Activated effector memory CD4-positive, alpha-beta T cell treated with Interleukin-2 at 50 U/mL for 16 hours (primary cell): ENCODE measurements at places on chromosomes 2 and 18.

- DNase-seq, result no peak
Measured at GRCh38 chr18:10417664-10418063, 36.8 kb upstream of the APCDD1 start.

DNA sequence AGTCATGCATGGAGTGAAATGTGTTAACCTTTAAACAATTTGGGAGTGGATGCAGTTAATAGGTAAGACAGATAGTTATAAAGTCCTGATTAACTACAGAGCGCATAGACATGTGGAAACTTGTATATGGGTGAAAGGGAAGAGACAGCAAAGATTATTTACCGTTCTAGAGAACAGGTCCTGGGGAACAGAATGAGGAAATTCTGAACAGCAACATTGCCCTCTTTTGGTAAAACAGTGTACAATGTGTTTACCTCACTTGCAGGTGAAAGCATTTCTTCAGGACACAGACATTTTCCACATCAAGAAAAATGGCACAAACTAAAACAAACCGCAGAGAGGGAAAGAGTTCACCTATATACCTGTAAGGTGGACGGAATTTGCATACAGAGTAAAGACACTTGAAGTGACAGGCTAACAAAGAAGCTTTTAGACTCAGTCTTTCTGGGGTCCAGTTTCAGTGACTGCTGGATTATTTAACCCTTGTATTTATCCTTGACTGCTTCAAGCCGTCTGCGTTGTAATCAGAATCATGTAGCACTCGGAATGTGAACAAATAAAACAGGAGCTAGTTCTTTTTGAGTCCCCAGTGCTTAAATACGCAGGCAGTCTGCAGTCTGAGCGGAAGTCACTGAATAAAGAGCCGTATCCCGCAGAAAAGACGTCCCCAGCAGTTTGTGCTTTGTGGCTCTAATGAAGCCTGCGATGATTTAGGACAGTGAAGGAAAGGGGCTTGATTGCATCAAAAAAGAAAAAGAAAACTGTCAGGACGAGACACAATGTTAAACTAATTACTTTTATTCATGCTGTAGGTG lies 364.8 kb upstream of the GALNT5 start:
- DNase-seq, result no peak

DNA sequence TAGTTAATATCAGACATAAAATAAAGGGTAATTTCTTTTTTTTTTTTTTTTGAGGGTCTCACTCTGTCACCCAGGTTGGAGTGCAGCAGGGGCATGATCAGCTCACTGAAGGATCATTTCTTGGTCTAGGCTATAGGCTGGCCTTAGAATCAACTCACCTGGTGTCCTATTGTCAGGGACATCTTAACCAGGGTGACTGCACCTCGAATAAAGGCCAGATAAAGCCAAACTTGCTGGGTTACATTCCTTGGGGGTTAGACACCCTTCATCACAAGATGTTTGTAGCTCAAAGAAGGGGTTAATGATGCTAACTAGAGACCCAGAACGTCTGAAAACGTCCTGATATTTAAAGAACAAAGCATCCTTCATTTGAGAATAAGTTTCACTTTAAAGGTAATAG lies 17.9 kb downstream of the SPATA3 start:
- DNase-seq, result no peak

DNA sequence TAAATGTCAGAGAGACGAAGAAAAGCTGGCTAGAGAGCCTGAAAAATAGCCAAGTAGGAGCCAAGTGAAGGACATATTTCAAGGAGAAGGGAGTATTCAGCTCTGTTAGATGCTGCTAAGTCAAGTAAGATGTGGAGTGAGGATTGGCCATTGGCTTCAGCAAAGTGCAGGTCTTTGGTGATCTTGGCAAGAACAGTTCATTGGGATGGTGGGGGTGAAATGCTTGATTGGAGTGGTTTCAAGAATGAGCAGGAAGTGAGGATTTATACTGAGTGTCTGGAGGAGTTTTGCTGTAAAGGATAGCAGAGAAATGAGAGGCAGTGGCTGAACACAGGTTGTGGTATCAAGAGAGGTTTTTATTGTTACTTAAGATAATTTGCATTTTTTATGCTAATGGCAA lies 139.7 kb downstream of the PRPF40A start:
- no peak for DNase-seq

GRCh38 chr2:135960656-135961551 lies 24.5 kb downstream of the DARS1 start:
- no peak for DNase-seq

GRCh38 chr2:37631698-37632097 lies 39.7 kb downstream of the CDC42EP3 start:
- DNase-seq, result no peak

DNA sequence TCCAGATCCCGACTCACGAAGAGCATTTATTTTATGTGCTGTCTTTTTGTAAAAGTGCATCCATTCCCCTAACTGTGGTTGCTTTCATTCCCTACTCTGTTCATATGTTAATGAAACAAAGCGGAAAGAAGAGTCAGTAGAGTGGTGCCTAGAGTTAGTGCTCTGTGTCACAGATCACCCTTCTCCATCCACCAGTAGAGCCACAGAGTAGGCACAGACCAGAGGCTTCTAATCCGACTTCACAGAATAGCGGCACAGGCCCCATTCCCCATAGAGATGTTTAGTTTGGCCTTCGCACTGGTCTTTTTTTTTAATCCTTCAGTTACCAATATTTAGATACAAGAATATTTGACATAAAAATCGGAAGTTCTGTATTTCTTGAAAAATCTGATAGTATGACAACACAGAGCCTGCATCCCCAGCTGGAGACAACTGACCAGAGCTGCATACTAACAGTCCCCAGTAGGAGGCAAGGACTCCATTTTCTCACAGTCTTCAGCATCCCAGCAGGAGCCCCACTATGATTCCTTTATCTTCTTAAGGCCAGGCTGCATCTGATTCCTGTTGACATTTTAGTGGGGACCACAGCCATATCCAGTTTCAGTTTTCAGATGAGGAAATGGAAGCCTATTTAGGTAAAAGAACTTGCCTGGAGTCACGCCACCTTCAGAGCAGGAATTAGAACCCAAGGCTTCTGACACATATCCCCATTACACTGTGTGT lies 7.0 kb downstream of the G6PC2 start:
- DNase-seq, result no peak

GRCh38 chr2:84875213-84875560 lies 5.7 kb downstream of the TRABD2A start:
- no peak for DNase-seq

DNA sequence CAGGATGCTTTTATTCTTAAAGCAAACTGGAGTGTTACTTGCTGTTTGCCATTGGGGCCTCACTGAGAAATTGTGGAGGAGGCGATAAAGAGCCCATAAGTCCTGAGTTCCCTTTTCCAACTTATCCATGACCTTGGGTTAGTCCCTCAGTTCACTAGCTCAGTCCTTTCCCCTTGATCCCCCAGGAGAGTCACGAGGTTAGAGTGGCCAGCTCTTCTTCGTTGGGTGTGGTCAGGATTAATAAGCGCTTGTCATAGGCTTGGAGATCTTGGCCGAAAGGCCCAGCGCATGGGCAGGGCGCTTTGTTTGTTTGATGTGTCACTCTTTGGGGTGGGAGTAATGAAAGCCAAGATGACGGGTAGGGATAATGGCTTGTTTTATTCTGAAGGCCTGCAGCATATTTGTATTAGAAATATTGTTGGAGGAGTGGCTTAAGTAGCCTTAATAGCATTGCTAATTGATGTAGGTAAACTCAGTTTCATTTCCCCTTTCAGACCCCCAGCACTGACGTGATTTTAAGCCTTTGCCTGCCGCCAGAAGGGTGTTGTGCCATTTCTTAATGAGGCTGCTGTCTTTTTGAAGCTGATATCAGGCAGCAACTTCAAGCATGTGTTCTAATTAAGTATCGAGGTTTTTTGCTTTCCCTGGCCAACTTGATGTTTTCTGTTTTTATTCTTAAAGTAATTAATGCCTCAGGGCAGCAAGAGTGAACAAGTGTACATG lies 15.7 kb downstream of the GRHL1 start:
- no peak for DNase-seq

DNA sequence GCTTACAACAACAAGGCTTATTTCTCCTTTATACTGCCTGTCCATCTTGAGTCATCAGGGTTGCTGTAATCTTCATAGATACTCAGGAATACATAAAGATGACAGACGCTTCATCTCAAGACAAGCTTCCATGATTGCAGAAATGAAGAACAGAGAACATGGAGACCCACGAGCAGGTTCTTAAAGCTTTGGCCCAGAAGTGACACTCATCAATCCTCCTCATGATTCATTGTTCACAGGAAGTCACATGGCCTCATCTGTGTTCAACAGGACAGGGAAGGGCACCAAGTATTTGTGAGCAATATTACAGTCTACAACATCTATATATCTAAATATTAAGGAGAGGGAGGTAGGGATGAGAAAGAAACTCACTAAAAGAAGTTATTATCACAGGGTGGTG lies 36.5 kb upstream of the PGAP1 start:
- DNase-seq, result no peak

- no peak for DNase-seq
Measured at GRCh38 chr2:99395589-99396130, 58.5 kb downstream of the EIF5B start.

DNA sequence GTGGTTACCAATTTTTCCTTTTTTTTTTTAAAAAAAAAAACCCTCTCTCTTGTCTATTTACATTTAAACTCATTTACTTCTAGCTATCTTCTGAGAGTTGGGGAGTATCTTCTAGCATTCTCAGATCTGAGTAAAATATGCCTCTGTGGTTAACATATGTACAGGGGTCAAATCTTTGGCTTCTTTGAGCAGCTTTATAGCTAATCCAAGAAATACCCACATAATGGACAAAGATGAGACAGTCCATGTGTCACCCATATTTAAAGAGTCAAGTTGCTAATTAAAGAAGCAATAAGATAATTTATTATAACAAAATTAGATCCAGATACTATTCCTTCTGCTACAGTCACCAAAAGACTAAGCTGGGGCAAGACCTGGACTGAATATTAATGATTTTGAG lies 139.0 kb upstream of the HNRNPA3 start:
- DNase-seq, result no peak

- DNase-seq, result no peak
Measured at GRCh38 chr2:120926463-120927264, 191.0 kb downstream of the GLI2 start.

DNA sequence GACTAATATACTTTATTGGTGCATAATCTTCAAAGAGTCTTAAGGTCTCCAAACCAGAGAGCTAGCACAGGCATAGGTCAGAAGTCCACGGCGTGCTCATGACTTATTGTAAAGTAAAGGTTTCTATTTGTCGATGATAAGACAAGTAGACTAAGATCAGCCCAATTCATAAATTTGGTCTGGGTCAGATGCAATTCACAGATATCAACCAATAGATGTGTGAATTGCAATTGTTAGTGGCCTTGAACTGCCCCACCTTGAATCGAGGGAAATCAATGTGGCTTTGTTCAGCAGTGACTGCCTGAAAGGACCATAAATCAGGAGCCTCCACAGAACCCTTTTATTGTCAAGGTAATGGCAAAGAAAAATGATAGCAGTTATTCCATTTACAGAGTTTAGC lies 39.1 kb upstream of the CPS1 start:
- no peak for DNase-seq

DNA sequence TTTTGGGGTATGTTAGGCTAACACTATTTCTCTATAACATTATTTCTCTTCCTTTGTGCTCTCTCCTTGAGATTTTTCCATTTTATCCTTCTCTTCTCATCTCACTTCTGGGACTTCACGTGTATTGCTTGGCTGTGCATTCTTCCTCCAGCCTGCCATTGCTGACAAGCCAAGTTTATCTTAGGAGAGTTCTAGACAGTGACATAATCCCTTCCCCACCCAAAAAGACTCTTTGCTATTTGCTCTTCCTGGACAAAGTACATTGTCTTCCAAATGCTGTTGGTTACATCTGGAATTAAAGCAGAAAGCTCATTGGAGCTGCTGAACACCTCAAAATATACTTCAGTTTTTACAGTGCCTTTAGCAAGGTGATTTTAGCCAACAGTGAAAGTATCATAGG lies 8.9 kb downstream of the TSPYL6 start:
- no peak for DNase-seq

GRCh38 chr2:192465141-192465540 lies 270.4 kb upstream of the TMEFF2 start:
- no peak for DNase-seq

GRCh38 chr18:12048010-12048826 lies 45.4 kb upstream of the ANKRD62 start:
- DNase-seq, result no peak

DNA sequence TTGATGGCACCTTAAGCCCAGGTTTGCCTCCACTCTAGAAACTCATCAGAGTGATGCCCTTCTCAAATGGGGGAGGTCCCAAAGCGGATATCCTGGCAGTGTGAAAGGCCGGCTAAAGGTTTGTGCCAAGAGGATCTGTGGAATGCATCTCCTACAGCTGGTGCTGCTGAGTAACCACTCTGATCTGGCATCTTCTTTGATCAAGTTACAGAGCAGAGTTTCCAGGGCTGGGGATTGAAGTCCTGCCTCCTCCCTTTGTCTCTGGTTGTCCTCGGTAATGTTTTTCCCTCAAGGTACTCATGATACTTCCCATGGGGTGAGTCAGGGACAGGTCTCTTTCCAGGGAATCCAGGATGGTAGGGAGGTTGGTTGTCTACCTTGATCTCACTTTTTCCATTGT lies 24.6 kb downstream of the PRKRA start:
- no peak for DNase-seq

- no peak for DNase-seq
Measured at GRCh38 chr2:214376618-214377285, 34.1 kb upstream of the VWC2L start.

- DNase-seq, result no peak
Measured at GRCh38 chr18:47397671-47398319, 146.3 kb upstream of the SKOR2 start.

DNA sequence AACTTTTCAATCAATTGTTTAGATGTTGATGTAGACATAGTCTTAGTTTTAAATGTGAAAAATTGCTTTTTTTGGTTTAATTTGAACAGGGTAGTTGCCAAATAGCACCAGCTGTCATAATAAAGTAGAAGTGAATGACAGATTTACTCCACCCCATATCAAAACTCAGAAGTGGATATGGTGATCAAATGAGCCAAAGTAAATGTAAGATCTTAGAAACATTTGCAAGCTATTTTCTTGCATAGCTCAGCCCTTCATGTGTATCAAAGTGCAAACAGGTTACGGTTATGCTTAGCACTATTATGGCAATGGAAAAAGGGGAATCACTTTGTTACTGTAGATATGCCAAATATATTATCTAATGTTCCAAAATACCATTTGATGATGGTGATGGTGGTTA lies 540.9 kb upstream of the NRP2 start:
- DNase-seq, result no peak

DNA sequence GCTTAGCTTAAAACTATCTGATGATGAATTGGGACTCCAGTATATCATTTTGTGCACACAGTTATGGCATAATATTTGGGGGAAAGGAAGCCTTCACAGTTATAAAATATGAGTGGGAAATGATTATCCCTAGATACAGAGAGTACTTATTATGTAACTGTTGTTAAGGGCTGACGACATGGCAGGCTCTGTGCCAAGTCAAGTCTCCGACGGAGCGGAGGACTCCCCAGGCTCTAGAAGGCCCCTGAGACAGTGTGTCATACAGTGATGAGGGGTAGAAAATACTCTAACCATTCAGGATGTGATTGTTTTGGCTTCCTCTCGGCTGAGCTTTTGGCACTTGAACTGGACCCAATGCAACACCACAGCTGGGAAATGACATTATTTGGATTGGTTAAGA lies 211.8 kb downstream of the SLC8A1 start:
- DNase-seq, result no peak
